MCF 10A (cell line): ENCODE measurements at places on chromosomes 12 and 14. TPM values are rescaled to one million over a fixed set of nuclear protein-coding genes. Genes with fewer than 3 reads are reported as not detected.
A peak's percentile ranks its signal among the peaks of the same experiment; 100 is the strongest.

HOXC12 gene
- not detected in 2 replicates for total RNA-seq

KRT3 gene
- total RNA-seq = not detected in 2 replicates

PMCH gene
- total RNA-seq = not detected in 2 replicates

PLEKHG7 gene
- not detected in 2 replicates for total RNA-seq

IQSEC3 gene
- total RNA-seq = not detected in 2 replicates

KRT79 gene
- total RNA-seq = not detected in 2 replicates

DNA sequence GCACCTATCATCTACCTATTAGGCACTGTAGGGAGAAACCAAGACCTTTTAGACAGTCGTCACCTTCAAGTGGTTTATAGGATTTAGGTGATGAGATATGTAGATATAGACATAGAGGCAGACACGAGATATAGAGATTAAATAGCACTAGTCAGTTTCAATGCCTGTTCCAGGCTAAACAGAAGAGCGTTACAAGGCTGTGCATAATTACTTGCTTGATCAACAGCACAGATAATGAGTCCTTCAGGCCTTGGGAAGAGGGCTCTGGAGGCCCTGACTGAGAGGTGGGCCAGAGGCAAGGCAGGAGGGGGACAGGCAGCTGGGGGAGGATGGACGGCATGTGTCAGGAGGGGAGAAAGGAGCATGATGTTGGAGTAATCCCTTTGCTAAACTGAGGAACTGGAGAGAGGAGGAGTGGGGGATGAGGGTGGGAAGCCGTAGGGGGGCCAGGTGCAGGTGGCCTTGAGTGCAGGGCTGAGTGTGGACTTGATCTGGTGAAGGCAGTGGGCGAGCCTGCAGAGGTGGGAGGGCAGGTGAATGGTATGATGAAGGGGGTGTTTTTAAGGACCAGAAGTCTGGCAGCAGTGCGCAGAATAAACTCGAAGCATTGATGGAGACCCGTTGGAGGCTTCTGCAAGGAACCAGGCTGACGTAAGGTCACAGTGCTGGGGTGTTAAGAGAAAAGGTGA is 43.9 kb upstream of the ATP23 start:
- DNase-seq = no peak

- DNase-seq = no peak
These were observed 131.2 kb downstream of the SCARB1 start for GRCh38 chr12:124732275-124733075.

DNA sequence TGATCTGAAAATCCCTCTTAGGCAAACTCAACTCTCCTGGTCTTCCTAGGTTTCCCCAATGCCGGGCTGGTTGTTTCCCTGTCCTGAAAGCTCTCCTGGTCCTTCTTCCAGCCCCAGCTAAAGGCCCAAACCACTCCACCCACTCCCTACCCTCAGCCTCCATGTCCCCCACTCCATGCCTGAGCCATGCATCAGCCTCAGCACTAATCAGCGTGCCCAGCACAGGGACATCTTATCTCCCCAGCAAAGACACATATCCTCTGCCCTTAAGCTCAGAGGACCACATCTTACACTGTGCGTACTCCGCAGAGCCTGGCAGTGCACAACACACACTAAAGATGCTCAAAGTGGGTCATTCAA is 25.9 kb downstream of the ACTN1 start:
- no peak for DNase-seq

GRCh38 chr12:3379079-3379478 is 111.9 kb upstream of the PRMT8 start:
- no peak for DNase-seq

- no peak for DNase-seq
These were observed 169.4 kb upstream of the PLEKHG7 start for GRCh38 chr12:92533280-92533890.

DNA sequence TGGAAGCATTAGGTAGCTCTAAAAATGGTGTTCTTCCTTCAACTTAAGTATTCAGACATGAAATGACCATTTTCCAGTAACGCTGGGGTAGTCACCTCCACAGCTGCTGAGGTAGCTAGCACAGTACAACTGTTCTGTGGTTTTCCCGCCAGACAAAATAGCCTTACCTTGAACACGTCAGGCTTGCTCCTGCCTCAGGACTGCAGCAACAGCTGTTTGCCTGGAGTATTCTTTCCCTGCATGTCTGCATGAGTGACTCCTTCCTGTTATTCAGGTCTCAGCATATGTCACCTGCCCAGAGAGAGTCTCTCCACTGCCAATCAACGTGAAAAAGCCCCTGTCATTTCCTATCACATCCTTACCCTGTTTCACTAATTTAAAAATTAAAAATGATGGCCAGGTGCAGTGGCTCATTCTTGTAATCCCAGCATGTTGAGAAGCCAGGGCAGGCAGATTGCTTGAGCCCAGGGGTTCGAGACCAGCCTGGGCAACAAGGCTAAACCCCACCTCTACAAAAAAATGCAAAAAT is 37.9 kb downstream of the WDR89 start:
- no peak for DNase-seq

DNA sequence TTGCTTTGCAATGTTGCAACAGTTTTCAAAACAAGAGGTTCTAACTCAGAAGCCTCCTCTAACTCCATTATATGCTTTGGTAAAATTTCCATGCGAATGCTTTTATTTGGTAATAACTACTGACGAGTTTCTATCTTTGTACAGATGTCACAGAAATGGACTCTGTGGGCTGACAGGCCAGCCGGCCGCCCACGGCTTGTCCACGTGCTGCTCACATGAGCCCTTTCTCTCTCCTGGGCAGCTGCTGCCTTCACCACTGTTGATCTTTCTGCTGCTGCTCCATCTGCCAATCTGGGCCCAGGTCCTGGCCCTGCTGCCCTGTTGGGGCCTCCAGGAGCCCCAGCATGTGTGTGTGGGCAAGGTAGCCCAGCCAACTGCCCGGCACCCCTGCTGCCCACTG is 168.2 kb upstream of the TMEM132C start:
- DNase-seq = no peak

GRCh38 chr12:124616394-124617221 is 49.2 kb upstream of the NCOR2 start:
- no peak for DNase-seq

DNA sequence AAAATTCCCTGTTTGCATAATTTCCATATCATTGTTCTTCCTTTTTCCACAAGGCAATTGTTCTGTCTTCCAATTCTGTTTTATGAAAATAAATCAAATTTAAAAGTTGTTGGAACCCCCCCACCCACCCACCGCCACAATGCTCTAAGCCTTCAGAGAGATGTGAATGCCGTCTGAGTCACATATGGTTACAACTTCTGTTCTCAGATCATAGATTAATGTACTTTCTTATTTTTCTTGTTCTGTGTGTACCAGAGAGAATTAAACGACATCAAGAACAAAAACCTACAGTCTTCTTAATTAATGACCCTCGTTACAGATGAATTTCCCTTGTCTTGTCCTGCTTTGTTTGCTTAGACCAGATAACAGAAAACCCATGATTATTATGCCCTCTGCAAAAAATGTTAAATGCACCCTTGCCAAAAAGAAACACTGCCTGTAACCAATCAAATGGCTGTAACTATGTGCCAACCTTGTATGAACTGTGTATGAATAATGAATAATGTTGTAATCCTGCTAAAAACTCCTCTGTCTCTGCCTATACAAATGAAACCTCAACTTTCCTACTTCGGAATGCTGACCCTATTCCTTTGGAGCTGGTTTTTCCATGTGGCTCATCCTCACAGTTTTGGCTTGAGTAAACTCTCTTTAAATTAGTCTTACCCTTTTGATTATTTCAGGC is 14.0 kb downstream of the OR6S1 start:
- DNase-seq = peak; percentile 61

DNA sequence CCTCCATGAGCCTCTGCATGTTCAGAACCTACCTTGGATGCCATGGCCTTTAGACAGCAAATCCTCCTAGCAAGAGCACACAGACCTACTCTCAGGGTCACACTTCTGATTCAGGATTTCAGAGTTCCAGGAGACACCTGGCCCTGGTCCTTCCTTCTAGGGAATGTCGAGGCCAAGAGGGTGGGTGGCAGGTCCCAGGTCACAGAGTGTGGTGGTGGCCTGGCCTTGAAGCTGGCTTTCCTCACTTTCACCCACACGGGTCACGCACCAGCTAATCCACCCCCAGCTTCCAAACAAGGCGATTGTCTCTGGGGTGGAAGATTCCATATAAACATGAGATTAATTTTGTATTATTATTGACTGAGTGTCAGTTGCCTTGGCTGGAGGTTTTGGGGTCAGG is 328.3 kb upstream of the RTL1 start:
- no peak for DNase-seq
